CD4-positive, alpha-beta T cell treated with Interleukin-4 for 1 hour (primary cell): ENCODE measurements at places on chromosomes 16 and 17.

DNA sequence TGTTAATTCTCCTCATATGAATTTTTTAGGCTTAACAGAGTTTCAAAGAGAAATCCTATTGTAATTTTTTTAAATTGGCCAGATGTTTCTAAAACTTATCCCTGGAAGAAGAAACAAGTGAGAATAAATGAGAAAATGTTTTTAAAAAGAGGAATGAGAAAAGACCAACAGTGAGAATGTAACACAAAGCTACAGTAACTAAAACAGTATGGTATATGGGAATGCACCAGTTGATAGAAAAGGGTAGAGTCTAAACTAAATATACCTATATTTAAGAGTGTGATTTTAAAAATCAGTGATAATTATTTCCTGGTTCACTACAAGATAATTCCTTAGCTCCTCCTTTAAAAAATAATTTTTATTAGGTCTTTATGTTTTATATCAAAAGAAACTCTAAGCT, 127.9 kb downstream of the CCDC182 start:
- no peak for DNase-seq

DNA sequence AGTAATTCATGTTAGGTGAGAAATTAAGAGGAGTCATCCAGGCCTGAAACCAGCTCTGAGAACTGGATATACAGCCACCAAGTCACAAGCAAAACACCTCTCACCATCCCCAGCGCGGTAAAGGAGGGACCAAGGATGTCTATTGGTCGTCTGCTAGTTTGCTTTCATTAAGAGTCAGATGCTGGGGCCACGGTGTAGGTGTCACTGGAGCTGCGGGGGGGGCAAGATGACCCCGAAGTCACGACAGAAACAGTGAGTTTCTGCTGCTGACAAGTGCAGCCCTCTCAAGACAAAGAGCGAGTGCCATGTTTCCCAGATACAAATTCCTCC, 790 bp downstream of the NCBP3 start:
- peak; percentile 44 for DNase-seq

DNA sequence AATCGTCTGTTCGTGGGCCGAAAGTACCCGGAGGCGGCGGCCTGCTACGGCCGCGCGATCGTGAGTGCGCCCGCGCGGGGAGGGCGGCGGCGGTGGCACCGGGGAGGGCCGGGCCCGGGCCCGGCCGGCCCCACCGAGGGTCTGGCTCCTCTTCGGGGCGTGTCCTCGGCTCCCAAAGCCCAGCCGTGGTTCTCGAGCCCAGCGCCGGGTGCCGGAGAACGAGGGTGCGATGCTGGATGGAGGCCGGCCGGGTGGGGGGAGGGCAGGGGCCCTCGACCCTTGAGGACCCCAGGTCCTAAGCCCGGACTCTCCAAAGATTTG, 375 bp downstream of the STUB1 start:
- no peak for DNase-seq

DNA sequence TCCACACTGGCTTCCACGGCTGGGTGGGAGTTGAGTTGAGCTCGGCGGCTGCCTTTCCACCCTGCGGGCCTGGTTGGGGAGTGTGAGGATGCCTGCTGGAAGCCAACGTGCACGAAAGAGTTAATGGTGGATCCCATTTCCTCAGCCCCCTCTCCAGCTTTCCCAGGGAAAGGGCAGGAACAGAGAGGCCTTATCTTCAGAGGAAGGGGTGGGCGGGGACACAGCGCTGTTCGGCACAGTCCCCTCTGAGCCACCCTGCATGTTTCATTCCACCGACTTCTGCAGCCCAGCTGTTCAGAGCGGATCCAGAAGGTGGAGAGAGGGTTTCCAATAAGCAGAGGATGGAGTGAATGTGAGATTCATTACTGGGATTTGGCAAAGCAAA, 295.3 kb downstream of the SEC14L1 start:
- no peak for DNase-seq

GRCh38 chr17:61065263-61065773, 334.3 kb upstream of the TBX2 start:
- DNase-seq: no peak

DNA sequence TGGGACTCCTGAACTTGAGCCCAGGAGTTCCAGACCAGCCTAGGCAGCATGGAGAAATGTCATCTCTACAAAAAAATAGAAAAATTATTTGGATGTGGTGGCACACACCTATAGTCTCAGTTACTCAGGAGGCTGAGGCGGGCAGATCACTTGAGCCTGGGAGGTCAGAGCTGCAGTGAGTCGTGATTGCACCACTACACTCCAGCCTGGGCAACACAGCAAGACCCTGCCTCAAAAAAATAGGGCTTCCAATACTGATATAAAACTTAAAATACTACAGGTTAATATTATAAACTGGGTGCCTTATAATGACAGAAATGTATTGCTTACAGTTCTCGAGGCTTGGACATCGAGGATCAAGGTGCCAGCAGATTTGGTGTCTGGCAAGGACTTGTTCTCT, 10.6 kb downstream of the CES2 start:
- DNase-seq: no peak

- no peak for DNase-seq
Observed at GRCh38 chr16:28280881-28281836, 11.2 kb upstream of the SBK1 start.

DNA sequence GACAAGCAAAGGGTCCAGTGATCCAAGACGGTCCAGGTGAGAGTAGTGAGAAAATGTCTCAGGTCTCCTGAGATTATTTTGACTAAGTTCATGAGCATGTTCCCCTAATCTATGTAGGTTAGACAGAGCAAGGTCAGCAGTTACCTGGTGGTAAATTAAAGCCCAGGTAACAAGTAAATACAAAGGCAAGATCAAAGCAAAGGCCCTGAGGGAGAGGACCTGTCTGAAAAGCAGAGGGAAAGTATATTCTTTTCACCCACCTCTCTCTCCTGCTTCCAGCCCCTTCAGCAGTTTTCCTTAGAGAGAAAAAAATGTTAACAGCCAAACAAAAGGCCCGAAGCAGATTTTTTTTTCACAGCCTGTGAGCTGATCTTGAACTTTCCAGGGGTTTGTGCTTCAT, 302.7 kb downstream of the MAP2K6 start:
- no peak for DNase-seq

DNA sequence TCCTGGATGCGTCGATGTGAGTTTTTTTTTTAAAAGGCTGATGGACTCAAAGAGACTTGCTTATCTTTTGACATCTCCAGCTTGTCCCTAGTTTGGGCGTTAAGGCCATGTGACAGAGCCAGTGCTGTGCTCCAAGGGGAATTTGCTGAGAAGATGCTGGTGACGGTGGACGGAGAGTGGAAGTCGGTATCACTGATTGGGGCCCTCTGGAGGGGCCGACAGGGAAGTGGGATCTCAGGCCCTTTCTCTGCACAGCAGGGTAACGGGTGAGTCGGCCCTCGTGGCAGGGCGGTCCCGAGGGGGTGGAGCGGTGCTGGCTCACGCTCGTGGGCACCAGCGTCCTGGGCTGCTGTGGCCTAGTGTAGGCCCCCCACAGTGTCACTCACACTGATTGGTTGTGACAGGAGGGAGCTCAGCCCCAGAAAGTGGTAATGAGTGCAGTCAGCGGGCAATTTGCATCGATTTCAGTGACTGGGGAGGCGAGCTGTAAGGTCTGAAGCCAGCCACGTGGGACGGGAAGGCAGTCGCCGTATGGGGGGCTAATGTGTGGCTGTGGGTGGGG, 91.3 kb downstream of the TBC1D16 start:
- DNase-seq: no peak

DNA sequence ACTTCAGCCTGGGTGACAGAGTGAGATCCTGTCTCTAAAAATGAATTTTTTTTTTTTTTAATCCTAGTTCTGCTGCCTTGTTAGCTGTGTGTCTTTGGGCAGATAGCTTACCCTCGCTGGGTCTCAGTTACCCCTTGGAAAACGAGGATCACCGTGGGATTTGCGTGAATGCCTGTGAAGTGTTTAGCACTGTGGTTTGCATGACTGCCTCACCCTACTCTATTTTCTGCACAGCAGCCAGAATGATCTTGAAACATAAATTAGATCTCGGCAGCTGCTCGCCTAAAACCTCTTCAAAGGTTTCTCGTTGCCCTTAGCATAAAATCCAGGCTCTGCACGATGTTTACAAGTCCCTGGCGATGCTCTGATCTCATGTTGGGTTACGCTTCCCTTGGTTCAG, 71.2 kb upstream of the GRIN2A start:
- DNase-seq: no peak

DNA sequence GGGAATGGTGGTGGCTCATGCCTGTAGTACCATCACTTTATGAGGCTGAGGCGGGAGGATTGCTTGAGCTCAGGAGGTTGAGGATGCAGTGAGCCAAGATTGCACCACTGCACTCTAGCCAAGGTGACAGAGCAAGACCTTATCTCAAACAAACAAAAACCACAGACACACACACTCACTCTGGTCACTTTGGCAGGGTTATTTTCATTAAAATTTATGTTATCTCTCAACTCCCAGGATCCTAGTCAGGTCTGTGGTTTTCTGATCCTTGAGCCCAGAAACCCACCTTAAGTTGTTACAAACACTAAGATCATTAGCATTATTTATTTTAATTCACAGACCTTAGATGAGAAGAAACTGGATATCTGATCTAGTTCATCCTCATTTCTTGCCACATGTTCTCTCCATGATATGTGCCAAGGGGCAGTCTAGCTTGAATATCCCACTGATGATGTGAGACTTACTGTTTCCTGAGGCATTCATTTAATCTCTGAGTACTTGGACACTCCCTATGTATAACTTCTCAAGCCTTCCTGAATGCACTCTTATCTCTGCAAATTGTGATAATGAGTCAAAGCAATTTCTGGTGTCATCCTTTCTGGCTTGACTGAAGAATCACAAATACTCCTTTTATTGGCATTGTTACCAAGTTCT, 9.6 kb downstream of the ABHD15 start:
- no peak for DNase-seq

DNA sequence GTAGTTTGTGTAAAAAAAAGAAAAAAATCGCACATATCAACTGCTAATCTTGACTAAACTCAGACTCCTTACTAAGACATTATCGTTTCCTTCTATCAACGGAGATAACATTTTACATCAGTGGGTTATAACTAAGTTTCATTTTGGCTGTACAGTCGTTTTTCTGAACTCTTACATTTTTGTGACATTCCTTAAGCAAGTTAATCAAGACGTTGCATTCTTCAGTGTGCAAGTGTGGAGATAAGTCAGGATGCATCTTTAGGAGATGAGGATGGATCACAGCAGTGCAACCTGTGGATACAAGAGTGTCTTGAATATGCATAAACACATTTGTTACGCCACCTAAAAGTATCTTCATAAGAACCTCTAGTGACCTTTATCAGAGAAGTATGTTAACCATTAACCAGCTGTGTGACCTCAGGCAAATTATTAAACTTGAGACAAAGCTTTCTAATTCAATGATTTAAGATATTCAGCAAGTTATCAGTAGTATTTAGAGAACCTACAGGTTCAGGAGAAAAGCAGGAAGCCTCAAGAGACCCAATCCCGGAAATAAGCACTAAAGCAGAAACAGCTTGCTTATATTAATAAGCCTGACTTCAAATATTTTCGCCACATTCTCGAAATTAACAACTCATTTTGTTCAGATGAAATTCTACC, 9.4 kb downstream of the CMC2 start:
- no peak for DNase-seq

DNA sequence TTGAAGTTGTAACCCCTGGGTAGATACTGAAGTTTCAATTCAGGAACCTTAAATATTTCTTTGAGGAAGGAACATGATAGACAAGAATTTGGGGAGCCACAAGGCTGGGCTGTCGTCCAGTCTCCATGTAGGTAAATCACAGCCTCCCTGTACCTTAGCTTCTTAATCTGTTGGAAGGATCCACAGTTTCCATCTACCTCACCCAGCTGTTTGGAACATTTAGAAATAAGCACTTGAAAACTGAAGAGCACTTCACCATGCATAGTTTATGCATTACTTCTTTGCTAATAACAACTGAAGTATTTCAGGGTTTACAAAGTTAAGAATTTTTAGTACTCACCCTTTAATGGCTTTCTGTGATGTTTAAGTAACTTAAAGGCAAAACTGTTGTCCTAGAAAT, 17.2 kb downstream of the TXNDC11 start:
- DNase-seq: no peak

DNA sequence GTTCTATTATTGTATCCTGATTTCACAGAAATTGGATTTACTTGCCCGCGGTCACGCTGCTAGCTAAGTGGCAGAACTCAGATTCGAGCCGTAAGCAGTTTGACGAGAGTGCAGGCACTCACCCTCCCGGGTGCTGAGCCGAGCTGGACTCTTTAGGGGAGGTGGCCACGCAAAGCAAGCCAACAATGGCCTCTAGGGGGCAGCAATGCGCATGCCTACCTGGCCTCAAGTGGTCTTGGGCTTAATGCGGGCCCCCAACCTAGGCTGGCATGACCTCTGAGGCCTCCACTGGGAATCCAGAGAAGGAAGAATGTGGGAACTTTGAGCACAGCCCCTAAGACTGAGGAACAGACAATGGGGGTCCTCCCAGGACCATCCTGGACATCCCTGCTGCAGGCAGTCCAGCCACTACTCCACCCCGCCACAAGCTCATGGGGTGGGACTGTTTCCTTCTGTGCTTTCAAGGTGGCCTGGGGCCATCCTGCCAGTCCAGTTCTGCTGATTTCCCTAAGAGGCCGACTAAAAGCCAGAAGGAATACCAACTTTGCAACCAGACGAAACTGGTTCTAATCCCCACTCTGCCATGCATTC, 276.5 kb downstream of the XYLT1 start:
- DNase-seq: peak; percentile 41

DNA sequence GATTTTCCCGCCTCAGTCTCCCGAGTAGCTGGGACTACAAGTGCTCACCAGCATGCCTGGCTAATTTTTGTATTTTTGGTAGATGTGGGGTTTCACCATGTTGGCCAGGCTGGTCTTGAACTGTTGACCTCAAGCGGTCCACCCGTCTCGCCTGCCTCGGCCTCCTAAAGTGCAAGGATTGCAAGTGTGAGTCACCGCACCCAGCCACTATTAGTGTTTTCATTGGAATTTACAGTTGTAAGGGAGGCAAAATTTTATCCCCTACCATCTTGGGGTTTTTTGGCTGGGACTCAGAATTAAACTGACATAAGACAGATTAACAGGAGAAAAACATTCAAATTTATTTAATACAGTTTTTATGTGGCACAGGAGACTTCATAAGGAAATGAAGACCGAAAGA, 12.3 kb upstream of the MYCBPAP start:
- no peak for DNase-seq

GRCh38 chr17:73391331-73392265, 79.8 kb upstream of the CDC42EP4 start:
- no peak for DNase-seq

GRCh38 chr17:3693829-3694231, 2.1 kb downstream of the P2RX5 start:
- peak; percentile 62 for DNase-seq

- no peak for DNase-seq
Observed at GRCh38 chr17:49442041-49442440, 27.4 kb upstream of the PHB1 start.

- DNase-seq: no peak
Observed at GRCh38 chr17:31273516-31273915, 23.5 kb downstream of the OMG start.

GRCh38 chr17:43025290-43025657, 243 bp downstream of the RND2 start:
- DNase-seq: no peak

- no peak for DNase-seq
Observed at GRCh38 chr17:60134396-60135150, 15.2 kb upstream of the CA4 start.

- no peak for DNase-seq
Observed at GRCh38 chr17:44780845-44781480, 22.2 kb downstream of the ADAM11 start.

- no peak for DNase-seq
Observed at GRCh38 chr17:81673561-81674258, 7.2 kb downstream of the CCDC137 start.
